ENCODE measurements at places on chromosomes 6 and 20.

DNA sequence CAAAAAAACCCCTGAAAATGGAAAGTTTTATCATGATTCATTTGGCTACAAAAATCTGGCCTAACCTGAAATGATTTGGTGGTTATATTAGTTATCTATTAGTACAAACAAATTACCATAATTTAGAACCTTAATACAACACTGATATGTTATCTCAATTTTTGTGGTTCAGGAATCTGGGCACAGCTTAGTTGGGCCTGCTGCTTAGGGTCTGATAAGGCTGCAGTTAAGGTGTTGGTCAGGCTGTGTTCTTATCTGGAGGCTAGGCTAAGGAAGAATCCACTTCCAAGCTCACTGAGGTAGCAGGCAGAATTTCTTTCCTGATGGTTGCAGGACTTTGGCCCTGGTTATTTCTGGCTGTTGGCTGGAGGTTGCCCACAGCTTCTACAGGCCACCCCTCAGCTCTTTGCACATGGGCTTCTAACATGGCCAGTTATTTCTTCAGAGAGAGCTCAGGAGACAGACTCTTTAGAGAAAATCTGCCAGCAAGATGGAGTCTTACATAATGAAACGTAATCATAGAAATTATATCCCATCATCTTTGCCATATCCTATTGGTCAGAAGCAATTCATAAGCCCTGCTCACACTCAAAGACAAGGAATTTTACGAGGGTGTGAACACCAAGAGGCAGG lies 11.4 kb downstream of the TRIM38 start:
- no peak for DNase-seq

DNA sequence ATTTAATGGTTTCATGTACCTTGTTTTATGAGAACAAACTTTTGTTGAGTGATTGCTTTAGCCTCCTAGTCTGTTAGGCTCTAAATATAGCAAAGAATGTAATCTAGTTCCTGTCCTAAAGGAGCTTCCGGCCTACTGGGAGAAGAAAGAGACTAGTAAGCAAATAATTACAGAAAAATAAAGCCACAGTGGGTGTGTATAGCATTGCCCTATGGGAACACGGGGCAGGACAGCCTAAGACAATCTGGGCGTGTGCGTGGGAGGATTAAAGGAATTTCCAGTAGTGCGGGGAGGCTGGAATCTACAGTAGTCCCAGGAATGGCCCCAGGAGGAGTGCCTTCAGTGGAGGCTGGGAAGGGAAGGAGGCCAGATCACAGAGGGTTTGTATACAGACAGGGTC lies 98.1 kb upstream of the AKAP12 start:
- no peak for DNase-seq

DNA sequence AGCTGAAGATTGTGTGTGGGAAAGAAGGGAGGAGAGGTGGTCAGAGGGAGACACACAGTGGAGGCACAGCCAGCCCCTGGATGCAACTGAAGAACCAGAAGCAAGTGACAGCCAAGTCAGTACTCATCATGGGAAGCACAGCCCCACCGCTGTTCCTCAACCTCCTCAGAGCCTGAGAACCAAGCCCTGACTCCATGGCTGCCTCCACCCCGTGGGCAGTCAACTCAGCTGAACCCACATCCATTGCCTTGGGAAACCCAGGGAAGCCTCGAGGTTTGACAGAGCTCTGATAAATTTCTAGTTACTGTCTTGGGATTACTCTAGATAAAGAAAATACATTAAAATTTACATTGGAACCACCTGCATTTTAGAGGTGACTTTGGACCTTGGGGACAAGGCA lies 29.6 kb downstream of the ALDH5A1 start:
- DNase-seq: no peak

GRCh38 chr6:69179681-69180080 lies 544.6 kb downstream of the ADGRB3 start:
- DNase-seq: no peak

GRCh38 chr20:695165-695866 lies 19.7 kb upstream of the SCRT2 start:
- DNase-seq: no peak
